Activated CD4-positive, CD25-positive, alpha-beta regulatory T cell treated with anti-CD3 and anti-CD28 coated beads, Interleukin-2, amount 50 U/mL, for 24 hours (primary cell): ENCODE measurements at places on chromosomes 7 and 10.

- ATAC-seq, result no peak
Observed at GRCh38 chr7:150355666-150356059, 13.0 kb upstream of the REPIN1 start.

DNA sequence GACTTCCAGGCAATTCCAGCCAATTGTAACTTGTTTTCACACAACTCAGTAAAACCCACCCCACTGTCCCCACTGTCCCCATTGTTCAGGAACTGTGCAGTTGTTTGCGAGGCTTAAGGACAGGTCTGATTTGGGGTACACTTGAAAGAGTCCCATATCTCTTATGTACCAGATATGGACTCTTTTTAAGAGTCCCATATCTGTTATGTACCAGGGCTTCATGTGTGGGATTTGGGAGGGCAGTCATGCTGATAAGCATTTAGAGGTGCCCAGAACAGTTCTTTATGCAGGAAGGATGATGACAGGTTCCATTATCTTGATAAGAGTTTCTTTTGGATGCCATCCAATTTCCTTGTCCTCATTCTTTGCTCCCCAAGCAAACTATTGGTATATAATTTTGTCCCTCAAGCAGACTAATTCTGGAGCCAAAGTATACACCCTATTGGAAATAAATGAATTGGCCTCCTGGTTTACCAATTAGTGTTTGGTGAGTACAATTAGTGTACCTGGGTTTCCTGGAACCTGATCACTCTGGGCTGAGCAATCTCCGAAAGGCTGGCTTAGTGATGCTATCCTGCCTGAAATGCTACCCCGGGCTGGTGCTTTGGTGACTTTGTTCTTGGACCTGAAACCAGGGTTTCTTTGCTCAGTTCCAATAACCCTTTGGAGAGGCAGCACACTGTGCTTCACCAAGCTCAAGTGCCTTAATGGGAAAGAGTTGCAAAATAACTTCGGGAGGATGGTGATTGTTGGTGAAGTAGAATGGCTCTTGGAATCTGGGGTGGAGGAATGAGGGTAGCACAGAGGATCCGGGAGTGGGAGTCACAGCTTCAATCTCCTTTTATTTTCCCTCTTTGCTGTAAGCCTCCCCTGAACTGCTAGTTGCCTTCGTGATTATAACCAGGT is 6.2 kb upstream of the DMBT1 start:
- no peak for ATAC-seq

DNA sequence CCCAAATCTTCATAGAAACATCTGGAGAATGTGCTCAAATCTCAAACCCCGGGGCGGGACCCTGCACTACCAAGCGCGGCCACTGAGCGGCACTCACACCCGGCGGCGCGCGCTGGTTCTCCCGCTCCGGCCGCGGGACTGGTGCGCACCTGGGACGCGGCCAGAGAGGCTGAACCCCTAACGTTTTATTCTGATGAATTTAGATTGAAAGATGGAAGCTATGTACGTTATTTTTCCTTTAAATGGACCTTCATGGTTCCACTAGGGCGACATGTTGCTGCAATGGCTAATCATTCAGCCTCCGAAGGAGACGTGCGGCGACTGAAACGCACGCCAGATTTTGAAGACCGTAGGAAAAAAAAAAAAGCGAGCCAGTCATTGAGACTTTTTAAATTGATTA is 107.0 kb upstream of the INSIG1 start:
- ATAC-seq, result peak; percentile 70

- no peak for ATAC-seq
Observed at GRCh38 chr10:30017556-30017955, 41.8 kb downstream of the JCAD start.

- ATAC-seq, result no peak
Observed at GRCh38 chr7:46852795-46853194, 729.1 kb downstream of the TNS3 start.

DNA sequence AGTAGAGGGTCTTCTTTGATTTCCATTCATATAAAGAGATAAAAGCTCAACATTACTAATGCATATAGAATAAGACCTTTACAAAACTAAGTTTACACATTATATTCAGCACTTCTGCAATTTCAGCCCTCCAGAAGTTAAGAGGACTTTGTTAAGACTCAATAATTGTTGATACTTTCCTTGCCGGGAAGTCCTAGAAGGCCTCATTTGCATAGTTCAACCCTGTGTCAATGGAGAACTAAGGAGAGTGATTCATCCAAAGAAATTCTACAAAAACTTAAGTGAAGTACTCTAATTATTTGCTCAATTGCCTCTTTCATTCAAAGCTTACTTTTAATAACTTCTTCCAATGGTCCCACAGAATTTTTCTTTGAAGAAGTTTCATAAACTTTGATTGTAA is 1060.3 kb upstream of the CELF2 start:
- ATAC-seq, result no peak

- no peak for ATAC-seq
Observed at GRCh38 chr10:293636-294035, 158.4 kb downstream of the ZMYND11 start.

DNA sequence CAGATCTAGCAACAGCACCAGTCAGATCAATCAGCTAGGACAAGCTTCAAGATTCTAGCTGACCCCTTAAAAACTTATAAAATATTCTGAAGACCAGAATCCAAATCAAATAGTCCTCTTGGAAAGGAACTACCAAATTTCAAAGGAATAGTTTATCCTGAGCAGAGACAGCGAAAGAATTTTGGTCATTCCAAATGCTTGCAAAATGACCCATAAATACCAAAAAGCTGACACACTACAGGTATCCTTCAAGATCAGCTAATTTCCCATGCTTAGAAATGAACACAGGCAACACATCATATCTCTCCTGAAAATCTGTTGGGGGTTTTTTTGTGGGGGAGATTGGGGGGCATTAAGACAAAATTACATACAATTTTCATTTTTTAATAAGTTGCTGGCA is 78.8 kb downstream of the PDSS1 start:
- ATAC-seq, result no peak

DNA sequence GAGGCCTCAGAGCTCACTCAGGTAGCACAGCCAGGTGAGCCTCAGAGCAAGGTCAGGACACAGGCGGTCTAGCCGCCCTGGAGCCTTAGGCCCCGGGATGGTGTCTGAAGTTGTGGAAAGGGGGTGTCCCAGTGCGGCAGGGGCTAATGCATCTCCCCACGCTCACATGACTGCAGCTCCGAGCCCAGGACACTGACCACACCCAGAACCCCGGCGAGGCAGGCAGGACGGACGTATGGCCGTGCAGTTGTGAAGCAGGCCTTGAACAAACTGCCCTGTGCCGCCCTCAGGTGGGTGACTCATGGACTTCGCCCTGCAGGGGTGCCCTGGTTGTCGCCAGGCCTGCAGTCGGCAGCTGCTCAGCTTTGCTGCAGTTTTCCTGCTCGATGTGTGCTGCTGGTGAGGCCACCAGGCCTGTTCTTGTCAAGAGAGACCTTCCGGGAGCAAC is 5.0 kb upstream of the PRKAR1B start:
- peak; percentile 25 for ATAC-seq

- no peak for ATAC-seq
Observed at GRCh38 chr7:12231097-12231496, 20.0 kb downstream of the TMEM106B start.

DNA sequence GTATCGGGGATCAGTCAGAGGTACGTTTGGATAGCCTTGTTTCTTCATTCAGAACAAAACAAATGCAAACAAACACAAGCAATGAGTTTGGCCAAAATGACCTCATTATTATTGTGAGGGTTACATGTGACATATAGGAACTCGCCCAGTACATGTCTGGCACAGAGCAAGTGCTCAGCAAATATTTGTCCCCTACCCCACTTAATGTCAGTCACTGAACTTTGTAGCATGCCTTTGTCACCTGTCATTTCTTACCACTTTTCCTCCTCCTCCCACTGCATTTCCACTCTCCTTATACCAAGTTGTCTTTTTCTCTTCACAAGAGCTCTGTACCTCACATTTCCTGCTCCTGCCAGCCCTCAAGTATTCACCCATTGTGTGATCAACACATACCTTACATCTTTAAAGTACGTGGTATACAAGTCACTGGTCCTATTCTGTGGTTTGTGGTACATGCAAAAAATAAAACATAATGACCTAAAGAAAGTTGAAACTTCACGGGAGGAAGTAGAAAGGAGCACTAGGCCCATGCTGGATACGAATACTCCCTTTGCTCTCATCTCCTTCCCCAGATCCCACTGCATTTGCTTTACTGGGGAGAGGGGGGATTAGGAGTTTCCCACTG is 236.0 kb downstream of the INHBA start:
- ATAC-seq, result no peak

DNA sequence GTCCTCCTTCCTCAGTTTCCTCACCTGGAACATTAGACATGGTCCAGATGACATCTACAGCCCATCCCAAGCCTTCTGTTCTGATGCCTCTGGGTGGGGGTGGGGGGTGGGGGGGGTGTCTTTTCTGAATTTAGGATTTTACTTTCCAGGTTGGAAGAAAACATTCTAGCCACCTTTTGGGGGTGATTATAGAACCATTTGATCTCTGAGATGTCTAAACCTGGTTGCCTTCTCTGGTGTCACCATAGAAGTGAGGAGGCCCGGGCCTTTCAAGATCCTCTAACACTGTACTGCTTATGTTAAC is 411.0 kb upstream of the ZMIZ1 start:
- no peak for ATAC-seq

DNA sequence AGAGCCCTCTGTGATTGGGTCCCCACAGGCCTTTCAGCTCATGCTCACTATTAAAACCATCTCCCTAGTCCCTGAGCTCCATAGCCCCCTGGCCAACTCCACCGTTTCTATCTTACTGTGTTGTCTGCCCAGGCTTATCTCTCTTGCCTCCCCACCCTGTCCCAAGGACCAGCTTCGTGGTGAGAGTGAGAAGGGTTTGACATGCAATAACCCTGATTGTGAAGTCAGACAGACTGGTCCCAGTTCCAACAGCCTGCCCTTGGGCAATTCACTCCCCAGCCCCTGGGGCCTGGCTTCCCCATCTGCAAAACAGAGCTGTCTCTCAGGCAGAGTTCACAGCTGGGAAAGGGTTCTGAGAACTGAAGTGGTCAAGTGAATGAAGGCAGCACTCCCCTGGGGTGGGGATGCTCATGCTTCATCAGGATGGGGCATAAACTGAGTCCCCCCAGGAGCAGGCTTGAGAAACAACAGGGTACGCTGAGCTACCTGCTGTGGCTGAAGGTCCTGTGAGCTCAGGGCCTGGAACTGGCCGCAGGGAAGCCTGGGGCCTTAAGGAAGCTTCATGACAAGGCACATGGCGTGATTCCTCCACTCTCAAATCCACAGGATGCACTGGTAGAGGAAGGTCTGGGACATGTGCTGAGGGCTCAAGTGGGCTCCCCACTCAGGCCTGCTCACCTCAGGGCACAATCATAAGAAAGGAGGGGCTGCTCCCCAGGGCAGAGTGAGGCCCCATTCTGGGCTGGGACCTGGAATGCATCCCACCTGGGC is 1.8 kb upstream of the PPIF start:
- ATAC-seq, result no peak

GRCh38 chr7:134351424-134351823 is 34.7 kb upstream of the SLC35B4 start:
- ATAC-seq, result no peak

DNA sequence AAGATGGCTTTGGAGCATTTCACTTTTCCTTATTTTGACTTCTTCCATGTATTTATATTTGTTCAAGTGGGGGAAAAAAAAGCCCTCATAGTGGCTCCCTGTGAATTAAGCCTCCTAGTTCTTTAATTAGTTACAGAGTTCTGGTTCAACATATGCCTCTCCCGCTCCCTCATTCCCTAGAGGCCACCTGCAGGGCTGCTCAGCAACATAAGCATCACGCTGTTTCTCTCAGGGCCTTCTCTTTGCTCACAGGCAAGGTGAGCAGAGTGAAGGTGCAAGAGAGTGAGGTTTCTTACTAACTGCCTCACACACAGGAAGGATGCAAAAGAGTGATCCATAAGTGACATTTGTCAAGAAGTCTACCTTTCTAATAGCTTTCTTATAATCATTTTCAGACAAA is 196.7 kb downstream of the SEMA3E start:
- no peak for ATAC-seq

- no peak for ATAC-seq
Observed at GRCh38 chr7:47670729-47671128, 88.8 kb upstream of the TNS3 start.

DNA sequence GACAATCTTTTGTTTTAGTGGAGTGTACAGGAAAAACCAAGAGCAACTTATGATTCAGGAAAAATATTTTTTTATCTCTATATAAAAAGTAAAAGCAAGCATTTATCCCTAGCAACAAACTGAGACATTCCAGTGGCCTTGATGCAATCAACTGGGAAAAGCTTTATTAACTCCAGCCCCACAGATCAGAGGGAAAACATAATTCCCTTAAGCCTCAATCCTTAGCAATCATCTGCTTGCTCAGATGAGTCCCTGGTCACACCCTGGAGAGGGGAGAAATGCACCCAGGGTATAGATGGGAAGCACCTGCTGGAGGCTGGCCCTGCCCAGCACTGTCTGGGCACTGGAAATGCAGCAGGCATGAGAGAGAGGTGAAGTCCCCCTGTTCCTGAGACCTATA is 636.6 kb downstream of the TNS3 start:
- ATAC-seq, result no peak

DNA sequence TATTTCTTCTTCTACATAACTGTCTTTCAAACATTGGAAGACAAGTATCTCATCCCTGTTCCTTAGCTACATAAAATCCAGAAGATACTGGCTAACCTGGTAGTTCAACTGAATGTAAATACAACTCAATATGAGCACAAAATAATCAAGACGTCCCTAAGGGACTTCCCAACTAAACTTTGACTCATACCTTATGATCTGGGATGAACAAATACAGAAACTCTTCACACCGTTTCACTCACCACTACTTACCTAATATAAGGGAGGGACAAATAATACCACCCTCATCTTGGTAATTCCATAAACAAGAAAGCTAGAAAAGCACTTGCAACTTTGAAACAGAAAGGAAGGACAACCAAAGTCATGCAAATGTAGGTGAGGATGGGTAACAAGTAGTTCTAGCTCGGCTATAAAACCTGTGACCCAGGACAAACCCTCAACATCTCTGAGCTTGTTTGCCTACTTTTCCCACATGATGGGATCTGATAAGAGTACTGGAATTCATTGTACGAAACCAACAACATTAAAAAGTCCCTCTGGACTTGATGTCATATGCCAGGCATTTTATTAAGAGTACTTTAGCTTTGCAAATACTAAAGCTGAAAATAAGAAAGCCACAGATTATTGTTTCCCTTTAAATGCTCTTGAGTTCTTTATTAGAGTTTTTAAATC is 121.9 kb downstream of the STRA8 start:
- ATAC-seq, result no peak

DNA sequence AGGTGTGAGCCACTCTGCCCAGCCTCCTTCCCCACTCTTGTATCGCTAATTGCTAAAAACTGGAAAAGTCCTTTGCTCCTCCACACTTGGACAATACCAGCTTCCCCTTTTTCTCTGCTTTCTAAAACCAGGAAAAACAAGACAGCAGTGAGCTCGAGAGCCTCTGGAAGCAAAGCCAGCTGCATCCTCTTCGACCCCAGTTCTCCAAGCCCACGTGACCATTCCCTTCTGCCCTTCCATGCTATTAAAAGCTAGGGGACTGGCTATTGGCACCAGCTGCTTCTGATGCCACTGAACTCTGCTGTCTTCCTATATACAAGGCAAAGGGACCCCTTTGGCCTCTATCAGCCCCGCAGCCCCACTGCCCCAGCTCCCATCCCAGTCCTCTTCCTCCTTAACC is 92.2 kb downstream of the SPDYE5 start:
- no peak for ATAC-seq

- ATAC-seq, result no peak
Observed at GRCh38 chr10:60224066-60224705, 165.5 kb downstream of the ANK3 start.

- ATAC-seq, result no peak
Observed at GRCh38 chr10:122128357-122128756, 139.4 kb downstream of the TACC2 start.
